ENCODE measurements at places on chromosomes 5 and 9.

GRCh38 chr9:4435197-4435596 lies 55.1 kb upstream of the SLC1A1 start:
- no peak for DNase-seq

DNA sequence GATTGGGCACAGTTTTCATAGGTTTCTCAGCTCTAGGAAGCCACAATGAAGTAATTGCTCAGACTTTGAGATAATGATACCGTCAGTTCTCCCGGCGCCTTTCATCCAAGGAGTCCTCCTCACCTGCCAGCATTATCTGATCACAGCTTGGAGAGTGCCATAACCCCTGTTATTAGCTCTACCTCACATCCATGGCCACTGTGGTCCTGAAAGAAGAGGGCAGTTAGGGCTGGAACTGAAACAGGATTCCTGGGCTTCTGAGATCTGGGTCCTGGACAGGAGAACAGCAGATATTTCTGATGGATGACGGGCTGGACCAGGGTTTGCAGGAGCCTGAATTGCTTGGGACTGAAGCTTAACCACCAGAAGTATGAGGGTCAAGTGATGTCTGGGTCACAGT lies 13.5 kb downstream of the RGS3 start:
- no peak for DNase-seq

DNA sequence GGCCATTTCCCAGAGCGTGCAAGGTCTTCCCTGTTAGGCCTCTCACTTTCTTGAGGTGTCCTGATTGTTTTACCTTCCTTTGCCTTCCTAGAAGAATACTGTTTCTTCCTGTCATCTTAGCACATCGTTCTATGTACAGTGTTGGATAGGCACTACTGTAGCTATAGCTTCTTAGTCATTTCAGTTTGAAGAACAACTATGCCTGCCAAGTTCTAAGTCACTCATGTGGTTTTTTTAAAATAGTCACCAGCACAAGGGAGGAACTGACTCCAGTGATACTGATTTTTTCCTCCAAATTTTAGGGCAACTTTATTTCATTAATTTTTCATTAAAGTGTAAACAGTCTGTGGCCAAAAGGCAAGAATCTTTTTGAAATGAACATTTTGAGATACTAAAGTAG lies 122.4 kb upstream of the NR5A1 start:
- no peak for DNase-seq

DNA sequence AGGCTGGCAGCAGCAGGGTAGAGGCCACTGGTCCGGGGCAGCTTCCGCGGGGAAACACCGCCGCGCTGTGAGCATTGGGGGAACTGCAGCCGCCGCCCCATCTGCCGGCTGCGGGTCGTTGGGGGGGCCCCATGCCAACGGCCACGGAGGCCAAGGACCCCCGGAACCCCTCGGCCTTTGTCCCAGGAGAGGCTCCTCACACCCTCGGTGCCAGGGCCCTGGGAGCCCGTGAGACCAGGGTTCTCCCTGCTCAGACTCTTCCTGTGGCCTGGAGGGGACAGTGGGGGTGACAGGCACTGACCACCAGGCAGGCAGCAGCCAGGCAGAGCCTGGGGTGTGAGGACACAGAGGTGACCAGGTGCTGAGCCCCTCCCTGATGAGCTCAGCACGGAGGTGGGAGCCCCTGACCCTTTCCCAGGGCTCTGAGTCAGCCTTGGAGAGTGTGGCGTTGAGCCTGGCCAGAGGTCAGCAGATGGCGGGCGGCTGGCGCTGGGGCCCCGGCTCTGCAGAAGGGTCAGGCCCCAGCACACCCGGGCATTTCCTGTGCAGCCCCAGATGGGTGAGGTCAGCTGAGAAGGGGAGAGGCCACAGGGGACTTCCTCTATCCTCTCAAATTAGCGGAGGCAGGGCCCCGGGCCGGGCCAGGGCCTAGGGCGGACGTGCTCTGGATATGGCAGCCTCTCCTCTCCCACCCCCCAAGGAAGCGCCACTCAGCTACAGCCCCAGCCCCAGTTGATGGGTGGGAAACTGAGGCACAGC lies 17.9 kb upstream of the EGFL7 start:
- peak; percentile 55 for DNase-seq

- DNase-seq, result no peak
Measured at GRCh38 chr5:82605441-82605973, 327.4 kb upstream of the RPS23 start.

- no peak for DNase-seq
Measured at GRCh38 chr5:108084105-108084504, 297.8 kb downstream of the FBXL17 start.

GRCh38 chr9:88837731-88838130 lies 153.5 kb upstream of the S1PR3 start:
- no peak for DNase-seq

DNA sequence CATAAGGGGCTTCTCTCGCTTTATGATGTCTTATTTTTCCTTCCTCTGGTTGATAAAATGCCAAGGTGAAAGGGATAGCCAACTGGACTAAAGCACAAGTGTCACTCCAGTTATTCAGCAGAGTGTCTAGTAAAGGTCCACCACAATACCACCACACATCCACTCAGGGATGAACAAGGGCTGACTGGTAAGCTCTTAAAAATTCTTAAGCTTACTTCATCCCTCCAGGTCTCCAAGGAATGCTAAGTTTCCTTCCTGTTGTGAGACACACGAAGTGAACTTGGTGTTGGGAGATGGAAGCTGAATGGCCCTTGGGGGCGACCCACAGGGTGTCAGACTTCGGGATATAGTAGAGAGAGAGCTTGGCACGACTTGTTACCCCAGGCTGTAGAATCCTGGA lies 3.2 kb upstream of the HMGCS1 start:
- no peak for DNase-seq

GRCh38 chr5:74361406-74362358 lies 278.8 kb downstream of the ENC1 start:
- DNase-seq, result no peak

GRCh38 chr5:773517-774264 lies 10.8 kb downstream of the ZDHHC11B start:
- no peak for DNase-seq

DNA sequence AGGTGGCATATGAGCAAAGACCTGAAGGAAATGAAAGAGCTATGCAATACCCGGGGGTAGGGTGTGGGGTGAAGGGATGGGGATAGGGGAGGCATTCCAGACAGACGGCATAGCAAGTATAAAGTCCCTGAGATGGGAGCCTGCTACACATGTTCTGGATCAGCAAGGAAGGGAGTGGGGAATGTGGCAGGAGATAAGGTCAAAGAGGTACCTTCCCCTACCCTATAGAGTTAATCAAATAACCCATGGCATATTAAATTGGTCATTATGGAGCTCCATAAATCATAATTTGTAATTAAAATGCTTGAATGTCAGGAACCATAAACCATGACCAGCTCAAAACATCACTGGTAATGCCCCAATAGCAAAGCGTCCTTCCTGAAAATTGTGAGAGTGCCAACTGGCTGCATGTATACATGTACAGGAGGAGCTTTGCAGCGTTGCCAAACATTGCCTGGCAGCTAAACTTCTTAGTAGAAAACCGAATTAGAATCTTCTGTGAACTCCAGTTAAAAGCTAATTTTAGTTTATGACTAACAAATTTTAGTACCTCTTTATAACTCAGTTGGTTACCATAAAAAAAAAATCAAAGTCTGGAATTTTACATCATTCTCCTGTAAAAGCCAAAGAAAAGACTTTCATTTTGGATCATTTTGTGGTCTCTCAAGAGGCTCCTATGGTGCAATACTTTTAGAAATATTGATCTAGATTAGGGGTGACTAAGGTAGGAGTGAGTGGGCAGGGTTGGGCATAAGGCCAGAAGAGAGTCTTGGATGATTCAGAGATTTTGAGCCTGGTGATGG lies 4.7 kb downstream of the DNAI1 start:
- no peak for DNase-seq

- DNase-seq, result no peak
Measured at GRCh38 chr5:142777850-142778249, 7.7 kb downstream of the ARHGAP26 start.

DNA sequence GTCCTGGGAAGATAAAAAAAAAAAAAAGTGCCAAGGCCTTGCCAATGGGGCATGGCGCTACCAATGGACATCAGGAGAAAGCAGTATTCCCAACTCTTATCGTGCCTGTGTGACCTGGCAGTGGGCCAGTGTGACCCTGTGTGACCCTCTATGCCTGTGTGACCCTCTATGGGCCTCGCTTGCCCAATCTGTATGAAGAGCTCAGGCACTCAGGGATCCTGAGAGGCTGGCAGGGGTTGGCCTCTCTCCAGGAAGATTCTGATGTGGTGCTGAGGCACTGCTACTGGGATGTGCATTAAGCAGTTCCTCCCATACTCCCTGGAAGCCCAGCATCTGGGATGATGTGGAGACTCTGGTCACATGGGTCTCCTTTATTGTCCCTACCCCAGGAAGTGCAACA lies 179.2 kb downstream of the MACROH2A1 start:
- DNase-seq, result no peak

GRCh38 chr9:4829969-4830368 lies 37.2 kb downstream of the RCL1 start:
- no peak for DNase-seq

DNA sequence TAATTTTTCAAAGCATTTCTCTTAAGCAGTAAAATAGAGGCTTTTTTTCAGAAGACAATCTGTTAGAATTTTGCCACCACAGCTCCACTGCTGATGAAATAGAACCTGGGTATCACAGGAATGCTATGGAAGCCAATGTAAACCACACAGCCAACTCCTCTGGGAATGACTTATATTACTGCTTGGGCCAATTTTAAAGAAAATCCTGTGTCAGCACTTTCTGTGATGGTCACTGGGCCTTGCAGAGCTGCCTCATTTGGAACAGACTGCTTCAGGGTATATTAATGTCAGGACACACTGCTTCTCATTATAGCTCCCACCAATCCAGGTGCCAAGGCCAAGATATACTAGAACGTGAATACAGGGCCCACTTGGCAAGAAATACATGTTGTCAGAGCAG lies 144.1 kb upstream of the ACTBL2 start:
- DNase-seq, result no peak
